Gastrocnemius medialis (tissue), 4 donors: ENCODE measurements at places on chromosomes 1 and 21.

DNA sequence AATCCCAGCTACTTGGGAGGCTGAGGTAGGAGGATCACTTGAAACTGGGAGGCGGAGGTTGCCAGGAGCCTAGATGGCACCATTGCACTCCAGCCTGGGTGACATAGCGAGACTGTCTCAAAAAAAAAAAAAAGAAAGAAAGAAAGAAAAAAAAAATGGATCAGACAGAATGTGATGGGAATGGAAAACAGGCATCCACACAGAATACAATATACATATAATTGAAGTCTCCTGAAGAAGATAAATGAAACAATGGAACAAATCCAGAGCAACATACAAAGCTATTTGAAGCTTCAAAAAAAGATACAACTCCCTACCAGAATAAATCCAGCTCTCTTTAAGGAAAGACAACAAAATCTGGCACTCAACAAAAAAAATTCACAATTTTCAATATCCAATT is 10.9 kb upstream of the EGLN1 start:
- DNase-seq, result no peak

DNA sequence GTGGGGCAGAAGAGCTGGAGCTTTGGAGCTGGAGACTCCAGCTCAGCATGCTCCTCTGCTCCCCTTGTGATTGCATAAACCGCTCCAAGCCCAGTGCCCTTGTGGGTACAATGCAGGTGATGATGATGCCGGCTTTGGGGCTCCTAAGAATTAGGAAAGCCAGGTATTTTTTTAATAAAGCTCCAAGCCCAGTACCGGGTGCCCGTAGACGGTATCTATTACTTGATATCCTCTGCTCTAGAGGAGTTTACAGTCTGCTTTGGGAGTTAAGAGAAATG is 27.2 kb downstream of the TENT5C start:
- no peak for DNase-seq

- no peak for DNase-seq
Observed at GRCh38 chr1:212367474-212368072, 47.1 kb downstream of the PACC1 start.

DNA sequence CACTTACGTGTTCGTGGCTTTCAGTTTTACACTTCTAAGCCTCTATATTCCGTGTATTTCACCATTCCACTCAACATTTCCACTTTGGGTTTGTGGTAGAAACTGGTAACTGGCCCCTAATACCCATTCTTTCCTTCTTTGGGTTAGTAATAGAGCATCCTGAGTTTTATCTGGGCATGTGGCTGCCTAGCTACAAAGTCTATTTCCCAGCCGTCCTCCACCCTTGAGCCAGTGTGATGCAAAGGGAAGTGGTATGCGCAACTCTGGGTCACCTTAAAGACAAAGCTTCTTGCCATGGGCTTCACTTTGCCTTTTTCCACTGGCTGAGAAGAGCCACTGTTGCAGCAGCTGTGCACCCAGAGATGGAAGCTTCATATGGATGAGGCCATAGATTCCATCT is 73.9 kb downstream of the LAMC2 start:
- no peak for DNase-seq

DNA sequence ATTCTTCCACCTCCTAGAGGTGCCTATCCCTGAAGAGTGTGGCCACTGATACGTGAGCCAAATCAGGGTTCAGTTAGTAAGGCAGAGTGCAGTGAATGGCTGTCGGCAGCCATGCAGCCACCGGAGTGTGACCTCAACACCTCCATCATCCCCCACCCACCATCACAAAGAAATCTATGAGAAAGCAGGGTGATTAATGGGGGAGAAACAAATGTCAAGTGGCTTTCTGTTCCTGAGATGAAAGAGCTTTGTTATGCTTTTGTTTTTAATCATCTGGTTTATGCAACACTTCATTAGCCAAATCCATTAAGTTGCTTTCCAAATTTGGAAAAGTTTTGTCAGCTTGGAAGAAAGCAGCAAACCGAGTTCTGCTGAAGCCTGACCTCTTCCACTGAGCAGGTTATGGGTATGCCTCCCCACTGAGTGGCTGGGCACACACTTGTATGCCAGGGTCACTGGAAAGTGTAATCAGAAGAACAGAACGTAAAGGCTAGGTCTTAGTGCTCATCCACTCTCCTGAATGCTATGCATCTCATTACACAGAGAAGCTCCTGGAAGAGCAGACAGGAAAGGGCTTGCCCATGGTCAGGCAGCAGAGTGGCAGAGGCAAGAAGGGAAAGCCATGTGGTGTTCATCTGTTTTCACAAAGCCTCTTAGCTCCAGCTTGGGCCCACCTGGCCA is 57.1 kb upstream of the ATP1B1 start:
- no peak for DNase-seq

DNA sequence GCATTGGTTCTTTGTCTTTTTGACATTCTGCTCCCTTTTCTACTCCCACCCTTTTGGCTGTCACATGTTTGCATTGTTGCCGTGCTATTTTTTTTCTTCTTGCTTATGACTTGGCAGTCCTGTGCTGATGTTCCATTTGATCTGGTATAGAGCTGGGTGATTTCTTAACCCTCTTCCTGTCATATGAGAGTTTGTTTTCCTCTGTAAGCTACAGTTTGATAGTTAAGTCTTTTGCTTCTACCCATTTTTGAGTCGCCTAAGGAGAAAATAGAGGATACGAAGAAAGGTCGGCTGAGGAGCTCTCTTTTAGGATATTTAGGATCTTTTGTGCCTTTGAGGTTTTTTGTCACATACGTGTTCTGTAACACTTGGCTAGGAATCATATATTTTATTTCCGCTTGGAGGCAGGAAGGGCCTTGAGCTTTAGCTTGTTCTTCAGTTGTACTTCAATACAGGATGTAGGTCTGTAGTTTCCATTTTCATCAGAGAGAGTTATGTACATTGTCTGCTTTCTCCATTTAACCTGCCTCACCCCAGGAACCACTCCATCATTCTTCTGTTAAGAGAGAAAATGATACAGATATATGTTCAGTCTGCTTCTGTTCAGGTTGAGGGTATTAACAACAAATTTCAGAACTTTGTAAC is 150.7 kb downstream of the BACH1 start:
- no peak for DNase-seq

DNA sequence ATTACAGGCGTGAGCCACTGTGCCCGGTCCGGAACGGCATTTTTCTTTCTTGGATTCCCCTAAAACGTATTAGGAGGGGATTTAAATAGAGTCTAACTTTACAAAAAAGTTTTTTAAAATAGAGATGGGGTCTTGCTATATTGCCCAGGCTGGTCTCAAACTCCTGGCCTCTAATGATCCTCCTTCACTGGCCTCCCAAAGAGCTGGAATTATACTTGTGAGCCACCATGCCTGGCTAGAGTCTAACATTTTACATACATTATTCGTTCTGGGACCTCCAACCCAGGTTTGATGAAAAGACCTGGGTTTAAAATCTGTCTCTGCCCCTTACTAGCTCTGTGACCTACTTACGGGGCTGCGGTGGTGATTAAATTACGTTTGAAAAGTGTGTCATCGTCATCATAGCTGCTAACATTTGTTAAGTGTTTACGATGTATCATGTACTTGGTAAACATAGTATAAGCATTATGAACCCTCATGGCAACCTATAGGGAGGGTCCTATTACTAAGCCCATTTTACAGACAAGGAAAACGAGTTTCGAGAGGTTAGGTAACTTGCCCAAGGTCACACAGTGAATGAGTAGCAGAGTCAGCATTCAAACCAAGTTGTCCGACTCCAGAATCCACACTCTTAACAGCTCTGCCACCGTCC is 24.5 kb downstream of the PLEKHM2 start:
- no peak for DNase-seq

GRCh38 chr1:16293538-16293937 is 56.6 kb upstream of the CPLANE2 start:
- DNase-seq, result no peak

DNA sequence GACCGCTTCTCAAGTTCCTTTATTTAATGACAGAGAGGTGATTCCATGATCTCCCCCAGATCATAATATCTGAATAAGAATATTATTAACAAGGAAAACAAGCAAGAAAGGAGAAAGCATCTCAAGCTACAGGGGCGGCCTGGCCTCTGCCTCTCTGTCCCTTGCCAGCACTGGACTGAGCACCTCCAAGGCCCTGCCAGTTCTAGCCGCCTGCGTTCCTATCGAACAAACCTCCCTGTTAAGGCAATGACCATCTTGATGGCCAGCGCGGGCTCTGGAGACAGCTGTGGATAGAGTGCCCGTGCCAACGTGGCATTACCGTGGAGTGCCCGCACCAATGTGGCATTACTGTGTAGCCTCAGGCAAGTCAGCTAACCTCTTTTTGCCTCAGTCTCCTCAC is 84.8 kb downstream of the NPHP4 start:
- DNase-seq, result no peak

GRCh38 chr1:161196521-161197451 is 2.1 kb downstream of the ADAMTS4 start:
- DNase-seq, result no peak

GRCh38 chr1:84936116-84936810 is 43.3 kb upstream of the LPAR3 start:
- no peak for DNase-seq

DNA sequence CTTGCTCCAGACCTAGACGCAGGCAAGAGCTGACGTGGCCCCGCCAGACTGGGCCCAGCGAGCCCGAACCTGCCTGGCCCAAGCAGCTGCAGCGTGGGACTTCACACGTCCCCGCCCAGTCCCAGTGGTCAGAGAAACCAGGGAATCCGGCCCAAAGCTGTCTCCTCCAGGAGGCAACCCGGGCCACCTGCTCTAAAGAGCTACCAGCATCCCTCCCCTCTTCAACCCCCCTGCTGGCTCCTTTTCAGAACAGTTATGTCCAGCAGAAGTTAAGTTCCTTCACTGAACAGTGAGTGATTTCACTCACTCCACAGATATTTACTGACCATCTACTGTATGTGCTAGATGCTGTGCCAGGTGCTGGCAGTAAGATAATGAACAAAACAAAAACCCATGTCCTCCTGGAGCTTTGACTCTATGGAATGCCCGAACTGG is 2.1 kb upstream of the EFNA1 start:
- no peak for DNase-seq

DNA sequence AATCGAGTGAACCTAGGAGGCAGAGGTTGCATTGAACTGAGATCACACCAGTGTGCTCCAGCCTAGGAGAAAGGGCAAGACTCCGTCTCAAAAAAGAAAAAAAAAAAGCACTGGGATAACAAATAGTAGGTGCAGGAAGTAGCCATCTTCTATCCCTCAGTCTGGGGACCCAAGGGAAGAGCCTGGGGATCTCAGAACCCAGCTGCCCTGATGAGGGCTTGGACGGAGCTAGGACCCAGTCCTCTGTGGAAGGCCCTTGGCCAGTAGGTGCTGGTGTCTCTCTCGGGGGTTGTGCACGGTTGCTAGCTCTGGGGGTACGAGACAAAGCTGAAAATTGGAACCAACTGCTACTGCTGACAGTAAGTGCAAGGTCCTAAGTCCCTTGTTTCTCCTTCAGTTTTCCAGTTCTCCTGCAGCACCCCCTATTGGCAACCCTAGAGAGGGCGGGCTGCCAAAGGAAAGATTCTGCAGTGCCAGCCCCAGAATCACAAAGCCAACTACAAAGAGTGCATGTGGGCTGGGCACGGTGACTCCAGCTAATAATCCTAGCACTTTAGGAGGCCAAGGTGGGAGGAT is 57.6 kb upstream of the KIF1B start:
- no peak for DNase-seq

DNA sequence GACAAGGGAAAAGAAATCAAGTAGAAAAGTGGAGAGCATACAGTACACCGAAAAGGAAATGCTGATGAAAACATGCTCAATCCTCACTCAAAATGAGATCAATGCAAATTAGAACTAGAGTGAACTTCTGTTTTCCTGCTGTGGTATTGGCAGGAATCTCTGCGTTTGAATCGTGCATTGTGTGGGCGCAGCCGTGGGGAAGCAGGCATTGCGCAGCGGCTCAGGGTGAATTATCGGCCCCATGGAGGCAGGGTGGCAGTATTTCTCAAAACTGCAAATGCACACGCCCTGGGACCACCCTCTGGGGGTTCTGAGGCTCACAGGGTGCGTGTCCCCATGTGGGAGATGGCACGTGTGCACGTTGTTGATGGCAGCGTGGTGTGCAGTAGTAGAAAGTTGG is 140.6 kb downstream of the PEX14 start:
- no peak for DNase-seq

DNA sequence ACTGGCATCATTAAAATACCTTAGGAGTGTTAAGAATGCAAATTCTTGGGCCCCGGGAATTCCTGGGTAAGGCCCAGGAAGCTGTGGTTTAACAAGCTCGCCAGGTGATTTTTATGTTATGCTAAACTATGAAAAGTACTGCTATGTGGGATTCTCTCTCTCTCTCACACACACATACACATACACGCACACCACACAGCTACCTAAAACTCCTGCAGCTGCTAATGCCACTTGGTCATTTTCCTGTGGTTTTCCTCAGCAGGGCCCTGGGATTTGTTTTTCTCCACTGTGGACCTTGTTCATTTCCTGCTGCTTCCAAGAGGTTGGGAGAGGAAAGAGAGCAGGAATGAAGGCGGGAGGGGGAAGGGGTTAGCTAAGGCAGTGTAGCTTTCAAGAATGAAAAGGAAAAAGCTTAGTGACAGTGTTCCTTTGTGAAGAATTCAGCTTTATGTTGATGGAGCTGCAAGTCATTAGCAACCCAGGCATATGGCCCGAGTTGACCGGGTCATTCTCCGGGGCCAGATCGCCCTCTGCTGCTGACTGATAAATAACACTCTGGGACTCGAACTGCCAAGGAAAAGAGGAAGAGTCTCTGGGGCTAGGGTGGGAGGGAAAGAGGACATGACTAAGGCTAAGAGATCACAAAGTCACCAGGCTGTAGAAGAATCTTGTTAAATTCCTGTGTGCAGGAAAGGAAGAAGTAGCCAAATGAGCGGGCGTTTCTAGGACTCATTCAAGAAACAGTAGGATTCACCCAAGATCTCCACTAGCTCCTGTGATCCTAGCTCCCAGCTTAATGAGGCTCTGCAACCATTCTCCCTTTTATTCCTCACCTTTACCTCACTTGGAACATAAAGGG is 30.5 kb upstream of the LRIG2 start:
- peak; percentile 66 for DNase-seq

DNA sequence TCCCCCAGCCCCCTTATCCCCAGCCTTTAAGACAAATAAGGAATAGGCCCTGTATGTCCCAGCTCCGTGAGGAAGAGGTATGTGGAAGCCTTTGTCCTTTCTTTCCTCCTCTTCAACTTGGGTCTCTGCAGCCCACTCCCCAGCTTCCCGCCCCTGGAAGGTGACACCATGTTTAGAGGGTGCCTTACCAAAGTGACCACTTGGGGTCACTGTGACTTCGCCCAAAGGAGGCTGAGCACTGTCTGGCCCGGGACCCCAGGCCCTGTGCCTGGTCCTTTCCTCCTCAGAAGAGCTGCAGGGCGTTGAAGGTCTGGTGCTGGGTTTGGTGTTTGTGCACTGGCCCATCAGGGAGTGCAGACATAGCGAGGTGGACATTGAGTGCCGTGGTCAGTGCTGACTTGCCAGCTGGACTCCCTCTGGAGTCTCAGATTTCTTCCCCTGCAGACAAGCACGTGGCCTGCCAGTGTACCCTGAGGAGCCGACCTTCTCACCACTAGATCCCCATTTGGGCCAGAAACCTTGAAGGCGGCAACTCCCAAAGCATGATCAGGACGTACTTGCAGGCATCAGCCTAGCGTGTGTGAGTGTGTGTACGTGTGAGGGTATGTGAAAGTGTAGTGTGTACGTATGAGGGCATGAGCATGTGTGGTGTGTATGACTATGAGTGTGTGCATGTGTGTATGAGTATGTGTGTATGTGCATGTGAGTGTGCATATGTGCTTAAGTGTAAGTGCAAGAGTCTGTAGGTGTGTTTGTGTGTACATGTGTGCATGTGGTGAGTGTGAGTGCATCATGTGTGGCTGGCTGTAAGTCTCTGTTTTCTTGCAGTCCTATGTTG is 181.4 kb upstream of the KIAA0040 start:
- no peak for DNase-seq

- DNase-seq, result no peak
Observed at GRCh38 chr1:165930961-165931360, 103.5 kb downstream of the UCK2 start.

GRCh38 chr1:206066479-206067171 is 13.7 kb downstream of the RHEX start:
- no peak for DNase-seq
